ENCODE measurements at places on chromosomes 7 and 10.

GRCh38 chr10:58003945-58004344, 263.7 kb downstream of the IPMK start:
- H3K36me3 ChIP-seq, result no peaks in the 10 kb centered on the region
- H3K27ac ChIP-seq, result no peak overlapping the region
- no peak overlapping the region for H3K4me3 ChIP-seq
- H3K27me3 ChIP-seq, result no peaks in the 10 kb centered on the region
- no peak for DNase-seq

DNA sequence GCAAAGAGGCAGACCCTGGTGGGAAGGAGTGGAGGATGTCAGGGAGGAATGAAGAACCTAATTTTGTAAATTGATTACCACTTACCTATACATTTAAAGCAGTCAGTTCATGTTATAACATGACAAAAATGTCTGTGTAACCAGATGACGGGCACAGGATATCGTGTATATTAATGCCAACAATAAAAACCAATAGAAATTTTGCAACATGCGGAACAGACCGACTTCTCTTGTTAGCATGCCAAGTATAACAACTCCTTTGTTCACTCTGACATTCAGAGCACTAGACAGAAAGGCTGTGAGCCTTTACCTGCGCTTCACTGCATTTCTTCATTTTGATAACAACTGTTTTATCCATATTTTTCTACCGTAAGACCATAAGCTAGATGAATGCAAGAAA, 29.9 kb downstream of the CDK6 start:
- H3K27ac ChIP-seq, result no peak overlapping the region
- DNase-seq, result no peak
- H3K27me3 ChIP-seq, result no peaks in the 10 kb centered on the region
- H3K4me3 ChIP-seq, result no peak overlapping the region
- H3K36me3 ChIP-seq, result no peaks in the 10 kb centered on the region

GRCh38 chr10:71964098-71964742, at the start of gene CHST3:
Gene CHST3 (plus strand): TSS chr10:71964395. CDS start chr10:72005843, 41,448 bp downstream.
- no peaks in the 10 kb centered on the region for H3K36me3 ChIP-seq
- H3K4me3 ChIP-seq, result peak within 1 kb of the TSS; percentile 78
- no peaks in the 10 kb centered on the region for H3K4me1 ChIP-seq
- no peak within 1 kb of the TSS for H3K27ac ChIP-seq
- no peak for DNase-seq

GRCh38 chr7:1931256-1931950, 261.3 kb downstream of the ELFN1 start:
- no peak overlapping the region for H3K4me3 ChIP-seq
- H3K27me3 ChIP-seq, result no peaks in the 10 kb centered on the region
- H3K27ac ChIP-seq, result no peak overlapping the region
- DNase-seq, result no peak

- no peaks in the 10 kb centered on the region for H3K36me3 ChIP-seq
- DNase-seq, result no peak
- H3K27me3 ChIP-seq, result no peaks in the 10 kb centered on the region
These were observed 22.9 kb upstream of the ELFN1 start for GRCh38 chr7:1646957-1647891.

DNA sequence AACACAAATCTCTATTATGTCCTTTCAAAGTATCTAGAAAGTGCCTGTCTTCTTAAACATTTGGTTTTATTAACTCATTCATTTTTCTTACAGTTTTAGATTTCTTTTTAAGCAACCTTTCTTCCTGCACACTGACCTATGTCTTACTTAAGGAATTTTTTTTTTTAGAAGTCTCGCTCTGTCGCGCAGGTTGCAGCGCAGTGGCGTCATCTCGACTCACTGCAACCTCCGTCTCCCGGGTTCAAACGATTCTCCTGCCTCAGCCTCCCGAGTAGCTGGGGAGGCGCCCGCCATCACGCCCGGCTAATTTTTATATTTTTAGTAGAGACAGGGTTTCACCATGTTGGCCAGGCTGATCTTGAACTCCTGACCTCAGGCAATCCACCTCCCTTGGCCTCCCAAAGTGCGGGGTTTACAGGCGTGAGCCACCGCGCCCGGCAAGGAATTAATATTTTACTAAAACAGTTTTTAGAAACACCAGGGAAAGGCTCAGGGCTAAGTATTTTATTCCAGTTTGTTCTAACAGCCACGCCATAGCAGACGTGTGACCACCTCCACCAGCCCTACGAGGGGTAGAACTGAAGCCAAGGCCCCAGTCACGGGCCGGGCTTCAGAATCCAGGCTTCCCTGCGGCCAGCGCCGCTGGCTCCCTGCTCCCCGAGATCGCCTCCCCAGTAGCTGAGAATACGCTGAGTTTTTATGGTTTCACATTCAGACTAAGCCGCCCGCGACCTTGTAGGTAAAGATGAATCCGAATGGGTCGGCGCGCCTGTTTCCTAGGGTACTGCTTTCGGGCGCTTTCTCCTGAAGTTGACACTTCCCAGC, 941 bp upstream of the LUC7L2 start:
- no peak overlapping the region for H3K27ac ChIP-seq
- peak; percentile 2 for DNase-seq
- H3K27me3 ChIP-seq, result no peaks in the 10 kb centered on the region
- H3K4me3 ChIP-seq, result peak overlapping the region; percentile 80

DNA sequence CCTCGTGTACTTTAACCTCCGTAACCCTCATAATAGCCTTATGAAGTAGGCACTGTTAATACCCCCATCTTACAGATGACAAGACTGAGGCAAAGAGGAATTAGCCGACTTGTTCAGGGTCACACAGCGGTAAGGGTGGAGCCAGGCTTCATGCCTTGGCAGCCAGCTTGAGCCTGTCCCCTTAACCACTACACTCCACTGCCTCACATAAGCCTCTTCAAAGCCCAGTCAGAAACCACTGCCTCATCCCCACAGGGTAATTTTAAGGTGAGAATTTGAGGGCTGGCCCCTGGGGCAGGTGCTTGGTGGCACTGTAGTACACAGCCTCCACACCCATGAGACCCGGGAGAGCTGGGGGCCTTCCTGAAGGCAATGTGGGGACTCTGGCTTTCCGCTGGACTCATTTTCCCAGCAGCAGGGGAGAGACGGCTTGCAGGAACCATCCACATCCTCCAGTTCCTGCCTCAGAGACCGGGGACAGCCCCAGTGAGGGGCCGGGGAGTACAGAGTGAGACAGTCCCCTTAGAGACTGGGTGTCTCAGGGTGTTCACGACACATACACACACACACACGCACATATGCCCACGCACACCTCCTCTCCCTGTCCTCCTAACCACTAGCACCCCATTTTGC, 7.6 kb upstream of the C10orf105 start:
- no peak overlapping the region for H3K4me3 ChIP-seq
- no peaks in the 10 kb centered on the region for H3K27me3 ChIP-seq
- no peaks in the 10 kb centered on the region for H3K4me1 ChIP-seq
- H3K27ac ChIP-seq, result no peak overlapping the region
- no peak for DNase-seq

- DNase-seq, result peak; percentile 29
- no peaks in the 10 kb centered on the region for H3K36me3 ChIP-seq
- H3K4me3 ChIP-seq, result no peak overlapping the region
- no peaks in the 10 kb centered on the region for H3K4me1 ChIP-seq
- no peak overlapping the region for H3K27ac ChIP-seq
These were observed 19.9 kb downstream of the MINDY4 start for GRCh38 chr7:30791114-30791513.

DNA sequence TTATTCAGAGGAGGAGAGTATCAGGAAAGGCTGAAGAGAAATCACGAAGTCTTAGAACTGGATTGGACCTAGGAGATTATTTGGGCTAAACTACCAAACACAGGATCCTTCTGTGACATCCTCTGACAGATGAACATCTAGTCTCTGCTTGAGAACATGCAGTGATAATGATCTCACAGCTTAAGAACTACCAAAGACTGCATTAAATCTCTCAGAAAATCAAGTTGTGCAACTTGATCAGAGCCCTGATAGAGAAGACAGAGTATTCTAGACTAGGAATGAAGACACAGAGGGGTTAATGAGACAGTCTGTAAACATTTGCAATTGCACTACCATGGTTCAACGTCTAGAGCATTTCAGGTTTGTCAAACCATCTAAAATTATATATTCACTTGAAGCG, 37.1 kb upstream of the AGBL3 start:
- no peak for DNase-seq
- no peaks in the 10 kb centered on the region for H3K27me3 ChIP-seq
- no peak overlapping the region for H3K4me3 ChIP-seq
- H3K4me1 ChIP-seq, result no peaks in the 10 kb centered on the region
- no peak overlapping the region for H3K27ac ChIP-seq

- H3K4me1 ChIP-seq, result peaks cover 1% of the 10 kb centered on the region
- H3K4me3 ChIP-seq, result no peak overlapping the region
- H3K27ac ChIP-seq, result no peak overlapping the region
- H3K27me3 ChIP-seq, result no peaks in the 10 kb centered on the region
- no peak for DNase-seq
These were observed 17.2 kb downstream of the STAMBPL1 start for GRCh38 chr10:88896994-88897853.

GRCh38 chr7:27842094-27842692, 102.2 kb downstream of the TAX1BP1 start:
- no peak overlapping the region for H3K27ac ChIP-seq
- H3K4me3 ChIP-seq, result no peak overlapping the region
- peaks cover 4% of the 10 kb centered on the region for H3K4me1 ChIP-seq
- H3K27me3 ChIP-seq, result no peaks in the 10 kb centered on the region

- no peaks in the 10 kb centered on the region for H3K36me3 ChIP-seq
- H3K27ac ChIP-seq, result no peak overlapping the region
- no peak overlapping the region for H3K4me3 ChIP-seq
- H3K4me1 ChIP-seq, result no peaks in the 10 kb centered on the region
- DNase-seq, result no peak
These were observed 65.0 kb upstream of the CFAP46 start for GRCh38 chr10:133007360-133007858.

DNA sequence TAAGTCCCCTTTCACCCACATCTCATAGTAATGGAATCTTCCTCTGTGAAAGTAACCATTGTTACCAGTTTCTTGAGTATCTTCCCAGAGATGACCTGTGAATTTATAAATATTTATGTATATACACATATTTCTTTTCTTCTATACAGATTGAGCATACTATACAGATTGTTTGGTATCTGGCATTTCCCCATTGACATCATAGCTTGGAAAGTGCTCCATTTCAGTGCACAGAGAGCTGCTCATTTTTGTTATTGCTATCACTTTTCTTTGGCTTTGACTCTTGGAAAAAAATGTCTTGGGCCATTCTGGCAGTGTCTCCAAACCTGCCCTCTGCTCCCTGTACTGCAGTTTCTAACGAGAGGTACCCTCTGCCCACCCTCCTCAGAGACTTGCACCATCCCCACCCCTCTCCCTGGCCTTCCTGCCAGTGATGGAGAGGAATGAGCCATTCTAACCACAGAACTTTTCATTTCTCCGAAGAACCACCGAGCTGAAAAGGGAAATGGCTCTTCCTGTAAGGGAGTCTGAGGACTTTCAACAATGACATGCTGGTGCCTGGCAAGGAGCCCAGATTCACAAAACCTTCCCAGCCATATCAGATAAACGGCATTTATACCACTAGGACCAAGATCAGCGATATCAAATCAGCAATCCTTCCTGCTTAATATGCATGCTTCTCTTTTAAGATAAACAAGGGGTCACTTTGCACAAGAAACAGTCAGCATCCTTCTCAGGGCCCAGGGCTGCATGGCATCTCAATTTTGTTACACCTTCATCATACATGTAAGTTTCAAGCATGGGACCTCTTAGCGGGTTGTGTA, 19.7 kb upstream of the CCSER2 start:
- no peaks in the 10 kb centered on the region for H3K27me3 ChIP-seq
- no peak for DNase-seq
- H3K4me1 ChIP-seq, result 0 out of 2 replicates have a peak, but pooled peaks cover 2% of the 10 kb centered on the region
- no peak overlapping the region for H3K4me3 ChIP-seq
- H3K36me3 ChIP-seq, result no peaks in the 10 kb centered on the region

DNA sequence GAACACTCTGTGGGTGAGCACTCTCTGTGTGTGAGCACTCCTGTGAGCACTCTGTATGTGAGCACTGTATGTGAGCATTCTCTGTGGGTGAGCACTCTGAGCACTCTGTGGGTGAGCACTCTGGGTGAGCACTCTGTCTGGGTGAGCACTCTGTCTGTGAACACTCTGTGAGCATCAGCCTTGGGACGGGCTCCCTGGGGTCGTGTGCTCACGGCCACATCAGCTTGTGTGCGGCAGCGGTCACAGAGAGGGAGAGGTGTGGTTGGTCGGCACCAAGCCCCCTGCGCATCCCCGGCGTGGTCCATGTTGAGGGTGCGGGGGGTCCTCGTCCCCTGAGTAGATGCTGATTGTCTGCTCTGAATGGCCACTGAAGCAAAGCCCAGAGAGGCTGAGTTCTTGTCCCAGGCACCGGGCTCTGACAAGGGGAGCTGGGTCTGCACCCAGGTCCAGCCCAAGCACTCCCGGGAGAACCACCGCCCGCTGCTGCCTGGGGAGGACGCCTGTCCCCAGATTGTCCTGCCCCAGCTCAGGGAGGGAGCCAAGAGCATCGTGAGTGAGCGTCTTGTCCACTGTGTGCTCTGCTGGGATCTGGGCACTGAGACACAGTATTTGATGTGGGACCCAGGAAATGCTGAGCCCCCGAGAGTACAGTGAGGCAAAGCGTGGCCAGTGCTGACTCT, 143.7 kb downstream of the DNAJB6 start:
- no peak overlapping the region for H3K27ac ChIP-seq
- H3K4me3 ChIP-seq, result no peak overlapping the region
- no peaks in the 10 kb centered on the region for H3K27me3 ChIP-seq
- H3K4me1 ChIP-seq, result no peaks in the 10 kb centered on the region
- no peak for DNase-seq

- no peaks in the 10 kb centered on the region for H3K36me3 ChIP-seq
- no peak for DNase-seq
- H3K27ac ChIP-seq, result no peak overlapping the region
- no peaks in the 10 kb centered on the region for H3K4me1 ChIP-seq
- H3K27me3 ChIP-seq, result no peaks in the 10 kb centered on the region
- H3K4me3 ChIP-seq, result no peak overlapping the region
These were observed 64.4 kb upstream of the HECTD2 start for GRCh38 chr10:91345716-91346115.

DNA sequence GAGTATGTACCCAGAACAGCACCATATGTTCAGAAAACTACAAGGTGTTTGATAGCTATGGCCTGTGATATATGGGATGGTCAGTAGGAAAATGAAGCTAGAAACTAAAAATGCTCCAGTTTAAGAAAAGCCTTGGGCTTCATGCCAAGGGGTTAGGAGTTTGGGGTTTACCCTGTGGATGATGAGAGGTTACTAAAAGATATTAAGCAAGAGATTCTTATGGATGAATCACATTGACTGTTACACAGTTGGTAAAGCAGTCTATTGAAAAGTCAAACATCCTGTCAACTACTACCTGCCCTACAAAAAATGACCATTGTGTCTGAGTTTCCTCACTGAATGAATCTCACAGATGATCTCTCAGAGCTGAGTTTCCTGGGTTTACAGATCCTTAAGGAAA, 166.2 kb upstream of the INHBA start:
- no peaks in the 10 kb centered on the region for H3K4me1 ChIP-seq
- H3K27ac ChIP-seq, result no peak overlapping the region
- no peak for DNase-seq
- no peaks in the 10 kb centered on the region for H3K36me3 ChIP-seq
- no peak overlapping the region for H3K4me3 ChIP-seq
- H3K27me3 ChIP-seq, result no peaks in the 10 kb centered on the region
